ENCODE measurements at places on chromosomes 13 and 19.

DNA sequence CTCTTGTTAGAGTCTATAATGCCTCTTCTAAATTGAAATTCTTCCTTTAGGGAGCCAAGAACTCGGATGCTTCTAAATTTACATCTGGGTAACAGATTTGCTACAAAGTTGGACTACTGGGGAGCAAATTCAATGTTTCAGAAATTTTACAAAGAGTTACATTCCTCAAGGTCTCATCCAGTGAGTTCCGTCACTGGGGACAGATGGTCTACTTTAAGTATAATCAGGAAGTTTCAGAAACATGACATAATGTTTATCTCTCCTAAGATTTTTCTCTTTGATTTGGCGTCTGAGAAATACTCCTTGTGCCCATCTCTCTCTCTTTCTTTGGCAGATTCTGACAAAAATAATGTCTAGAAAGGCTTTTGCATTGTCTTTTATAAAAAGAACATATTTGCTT, 81.5 kb upstream of the MBNL2 start:
- DNase-seq, result no peak

- DNase-seq, result no peak
These were observed 383.6 kb downstream of the SLITRK1 start for GRCh38 chr13:83498481-83499190.

DNA sequence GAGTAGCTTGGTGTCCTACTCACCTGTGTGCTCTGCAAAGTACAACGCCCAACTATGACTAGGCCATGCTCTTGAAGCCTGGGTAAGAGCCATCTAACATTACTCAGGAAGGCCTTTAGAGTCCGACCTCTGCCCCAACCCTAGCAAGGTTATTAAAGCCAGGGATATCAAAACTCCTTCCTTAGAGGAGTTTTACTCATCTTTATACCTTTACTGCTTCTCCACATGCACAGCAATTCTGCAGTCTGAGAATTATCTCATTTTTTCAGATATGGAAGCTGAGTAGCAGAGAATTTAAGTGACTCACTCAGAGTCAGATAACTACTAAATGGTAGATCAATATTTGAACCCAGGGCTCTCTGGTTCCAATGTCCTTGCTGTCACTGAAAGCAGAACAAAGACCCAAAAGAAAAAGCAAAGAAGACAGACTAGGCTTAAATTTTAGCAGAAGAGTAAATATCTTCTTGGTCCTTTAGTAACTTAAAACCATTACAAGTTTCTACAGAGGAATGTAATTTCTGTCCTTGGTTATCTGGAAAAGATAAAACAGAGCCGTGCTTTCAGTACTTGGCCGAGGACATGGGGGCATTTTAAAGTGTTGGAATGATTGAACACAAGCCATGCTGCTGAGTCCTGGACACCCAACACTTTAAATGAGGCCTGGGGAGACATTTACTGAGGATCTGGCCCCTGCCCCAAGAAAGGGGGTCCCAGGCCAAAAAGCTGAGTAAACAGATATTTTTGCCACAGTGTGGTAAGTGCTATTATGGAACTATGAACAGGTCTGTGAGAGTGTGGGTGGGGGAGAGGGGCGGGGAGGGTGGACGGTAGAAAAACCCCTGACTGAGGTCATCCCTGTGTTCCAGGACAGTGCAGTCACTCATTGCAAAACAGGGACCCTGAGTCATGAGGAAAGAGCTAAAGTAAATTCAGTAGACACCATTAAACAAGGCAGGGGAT, 18.4 kb upstream of the KPNA3 start:
- no peak for DNase-seq

DNA sequence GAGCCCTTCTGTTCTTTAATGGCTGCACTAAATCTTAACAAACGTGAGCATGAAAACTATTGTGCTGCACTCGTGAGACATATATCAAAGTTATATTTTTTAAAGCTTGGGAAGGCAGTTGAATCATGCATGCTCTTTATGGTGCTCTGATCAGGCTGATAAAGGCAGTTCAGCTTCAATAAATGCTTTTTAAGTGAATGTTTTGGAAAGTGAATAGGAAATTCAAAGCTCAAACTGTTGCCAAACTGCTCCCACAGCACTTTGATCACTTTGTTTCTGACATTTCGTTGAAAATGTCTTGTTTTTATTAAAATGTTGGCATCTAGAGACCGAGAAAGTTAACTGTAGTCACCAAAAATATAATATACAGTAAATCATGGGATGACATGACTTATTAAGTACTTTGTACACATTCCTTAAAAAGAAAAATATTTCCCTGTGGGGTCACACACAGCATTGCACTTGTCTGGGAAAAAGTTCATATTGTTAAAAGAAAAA, 625.7 kb upstream of the PCDH9 start:
- DNase-seq, result no peak

- no peak for DNase-seq
These were observed 30.1 kb downstream of the ZAR1L start for GRCh38 chr13:32284927-32285632.

DNA sequence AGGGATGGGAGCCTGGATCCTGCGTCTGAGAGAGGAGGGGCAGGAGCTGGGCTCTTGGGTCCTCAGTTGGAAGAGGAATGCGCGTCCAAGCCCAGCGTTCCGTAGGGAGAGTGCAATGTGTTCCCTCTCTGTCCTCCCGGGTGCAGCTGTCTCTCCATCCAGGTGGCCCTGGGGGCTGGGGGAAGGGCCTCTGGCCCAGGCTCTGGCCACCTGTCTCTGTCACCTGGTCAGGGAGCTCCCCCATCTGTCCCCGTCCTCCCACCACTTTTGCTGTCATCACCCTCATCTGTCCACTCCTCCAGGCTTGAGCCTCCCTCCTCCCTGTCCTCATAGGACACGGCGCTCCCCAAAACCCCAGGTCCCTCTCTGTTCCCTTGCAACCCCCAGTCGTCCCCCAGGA, 3.7 kb upstream of the SBK2 start:
- DNase-seq, result no peak

GRCh38 chr13:75910591-75910990, 274.5 kb downstream of the LMO7 start:
- no peak for DNase-seq

DNA sequence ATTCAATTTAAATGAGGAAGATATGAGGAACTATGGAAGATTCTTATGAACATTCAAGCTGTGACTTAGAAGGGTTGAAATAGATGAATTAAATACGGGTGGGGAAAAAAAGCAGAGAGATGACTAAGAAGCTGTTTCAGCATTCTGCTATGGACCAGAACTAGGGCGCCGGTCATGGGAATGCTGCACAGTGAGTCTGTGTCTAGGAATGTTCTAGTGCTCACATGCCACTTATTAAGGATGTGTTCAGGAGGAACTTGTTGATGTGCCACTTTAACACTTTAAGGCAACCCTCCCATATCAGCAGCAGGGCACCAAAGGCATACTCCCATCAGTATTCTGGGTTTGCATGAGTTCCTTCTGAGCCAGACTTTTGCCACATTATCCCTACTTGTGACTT, 152.1 kb downstream of the POSTN start:
- no peak for DNase-seq

DNA sequence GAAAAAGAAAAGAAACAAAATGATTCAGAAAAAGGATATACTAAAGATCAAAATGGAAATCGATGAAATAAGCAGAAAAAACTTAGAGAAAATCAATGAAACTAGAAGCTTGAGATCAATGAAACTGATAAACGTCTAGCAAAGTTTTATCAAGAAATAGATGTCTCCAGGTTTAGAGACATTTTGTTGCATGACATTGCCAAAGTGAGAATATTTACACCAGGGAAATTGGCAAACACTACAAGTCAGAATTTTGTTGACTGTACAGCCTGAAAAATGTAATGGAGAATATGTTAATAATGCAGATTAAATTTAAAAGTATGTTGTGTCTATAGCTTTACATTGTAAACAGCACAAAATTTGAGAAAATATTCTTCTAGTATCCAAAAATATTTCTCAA, 5.3 kb upstream of the ZNF599 start:
- no peak for DNase-seq

- no peak for DNase-seq
These were observed 48.7 kb downstream of the KLF5 start for GRCh38 chr13:73107481-73107880.

GRCh38 chr19:40801426-40802299, 2.7 kb downstream of the EGLN2 start:
- DNase-seq, result no peak

GRCh38 chr19:33290956-33291622, 11.2 kb downstream of the CEBPA start:
- no peak for DNase-seq

- DNase-seq, result no peak
These were observed 4.0 kb upstream of the PCDH8 start for GRCh38 chr13:52852444-52852843.

GRCh38 chr19:49117677-49118564, 1.0 kb downstream of the C19orf73 start:
- DNase-seq, result no peak

DNA sequence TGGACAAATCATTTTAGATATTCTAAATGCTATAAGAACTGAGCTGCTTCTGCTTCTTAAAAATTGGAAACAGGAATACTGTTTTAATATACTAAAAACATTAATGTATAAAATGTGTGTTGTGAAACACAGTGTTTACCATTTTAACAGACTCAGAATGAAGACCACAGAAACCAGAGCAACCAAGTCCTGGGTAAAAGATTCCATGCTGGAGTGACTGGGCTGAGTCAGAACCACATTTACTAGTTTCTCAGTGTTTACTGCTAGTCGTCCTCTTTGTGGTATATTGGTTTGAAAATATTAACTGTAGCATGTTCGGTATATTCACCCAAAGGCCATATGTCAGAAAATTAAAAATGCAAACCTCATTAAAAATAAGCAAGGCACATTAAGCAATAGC, 31.9 kb downstream of the ANKRD10 start:
- DNase-seq, result no peak

DNA sequence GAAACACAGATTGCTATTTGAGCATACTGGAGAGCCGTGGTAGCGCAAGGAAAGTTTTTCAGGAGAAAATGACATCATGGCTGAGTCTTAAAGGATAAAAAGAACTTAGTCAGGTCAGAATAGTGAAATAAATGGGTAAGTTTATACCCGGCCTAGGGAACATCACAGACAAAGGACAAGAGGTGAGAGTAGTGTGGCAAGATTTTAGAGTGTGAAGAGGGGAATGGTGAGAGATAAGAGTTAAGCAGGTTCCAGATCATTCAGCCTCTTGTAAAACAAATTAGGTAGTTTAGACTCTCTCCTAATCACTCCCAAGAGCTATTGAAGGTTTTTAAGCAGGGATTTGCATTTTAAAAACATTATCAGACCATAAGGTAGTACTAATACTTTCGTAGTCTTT, 116.0 kb upstream of the MAB21L1 start:
- no peak for DNase-seq

DNA sequence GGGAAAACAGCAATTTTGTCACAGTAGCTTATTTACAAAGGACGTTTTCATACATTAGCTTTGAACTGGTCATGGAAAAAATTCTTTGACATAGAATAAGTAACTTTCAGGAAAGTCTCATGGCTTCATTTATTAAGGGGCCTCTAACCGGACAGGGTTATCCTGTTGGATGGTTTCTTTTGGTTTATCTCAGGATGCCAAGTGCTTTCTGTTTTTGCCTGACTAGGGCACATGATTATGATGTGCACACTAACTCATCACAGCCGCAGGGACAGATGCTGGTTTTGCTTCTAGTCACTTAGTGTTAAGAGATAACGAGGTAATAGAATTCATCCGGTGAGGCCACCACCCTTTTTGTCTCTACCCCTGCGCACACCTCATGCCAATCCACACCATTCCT, 53.0 kb downstream of the TGDS start:
- DNase-seq, result no peak

DNA sequence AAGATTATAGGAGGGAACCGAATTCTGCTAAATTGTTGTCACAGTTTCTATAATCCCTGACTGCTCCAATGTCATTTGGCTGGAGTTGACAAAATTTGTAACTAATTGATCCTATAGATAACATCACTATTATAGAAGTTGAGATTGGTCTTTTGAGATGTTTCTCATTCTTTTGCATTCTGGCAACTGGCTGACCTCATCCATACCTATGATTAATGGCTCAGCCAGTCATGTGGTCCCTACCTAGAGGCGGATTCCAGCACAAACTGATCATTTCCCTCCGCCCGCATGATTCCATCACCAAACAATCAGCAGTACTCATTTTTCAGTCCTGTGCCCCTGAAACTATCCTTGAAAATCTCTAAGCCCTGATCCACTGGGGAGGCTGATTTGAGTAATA, 4.2 kb downstream of the PSG2 start:
- no peak for DNase-seq

DNA sequence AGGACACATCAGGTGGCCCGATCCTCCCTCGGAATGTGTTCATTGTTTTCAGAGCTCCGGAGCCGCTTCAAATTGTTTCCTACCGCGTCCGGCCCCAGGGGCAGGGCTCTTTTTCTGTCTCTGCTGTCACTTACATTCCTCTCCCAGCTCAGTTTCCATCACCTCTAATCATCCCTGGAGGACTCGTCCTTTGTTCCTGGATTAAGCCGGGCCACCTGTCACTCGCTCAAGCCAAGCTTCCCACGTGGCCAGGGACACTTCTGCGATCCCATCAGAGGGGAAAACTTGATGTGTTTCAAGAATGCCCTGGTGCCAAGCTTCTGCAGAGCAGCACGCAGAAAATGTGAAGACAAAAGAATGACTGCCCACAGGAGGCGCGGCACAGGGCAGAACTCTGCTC, 13.5 kb downstream of the IL17D start:
- DNase-seq, result no peak

GRCh38 chr13:105050686-105051085, 1484.8 kb downstream of the EFNB2 start:
- no peak for DNase-seq

GRCh38 chr19:52692431-52693008, 42.3 kb downstream of the ZNF611 start:
- DNase-seq, result no peak

- no peak for DNase-seq
These were observed 6.7 kb upstream of the CCNP start for GRCh38 chr19:40232949-40233810.

- no peak for DNase-seq
These were observed 50.7 kb downstream of the CEBPG start for GRCh38 chr19:33424181-33424580.

- DNase-seq, result no peak
These were observed 72.1 kb downstream of the ZNF536 start for GRCh38 chr19:30444253-30444671.

GRCh38 chr13:114064450-114065140, 67.8 kb downstream of the RASA3 start:
- DNase-seq, result no peak

- no peak for DNase-seq
These were observed 126.2 kb downstream of the KCNRG start for GRCh38 chr13:50141375-50141975.

DNA sequence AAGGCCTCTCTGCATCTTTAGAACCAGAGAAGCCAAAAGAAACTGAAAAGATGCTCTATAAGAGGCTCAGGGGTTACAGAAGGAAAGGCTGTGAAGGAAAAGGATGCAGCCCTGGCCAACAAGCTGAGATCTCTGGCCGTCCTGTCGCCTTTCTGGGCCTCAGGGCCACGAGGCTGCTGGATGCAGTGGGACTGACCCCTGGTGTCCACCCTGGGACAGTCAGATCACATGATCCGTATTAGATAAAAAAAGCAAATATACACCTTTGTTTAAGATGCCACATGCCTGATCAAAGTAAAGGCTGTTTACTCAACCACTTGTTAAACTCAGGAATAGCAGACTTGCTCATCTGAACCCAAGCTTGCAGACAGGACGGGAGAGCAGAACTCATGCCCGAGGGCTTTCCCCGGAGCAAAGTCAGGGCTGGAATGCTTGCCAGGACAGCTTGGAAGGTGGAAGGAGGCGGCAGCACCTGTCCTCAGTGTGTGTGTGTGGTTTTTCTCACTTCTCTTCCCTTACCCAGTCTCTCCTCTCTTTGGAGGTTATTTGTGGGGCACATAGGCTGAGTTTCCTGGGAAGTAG, 206.5 kb upstream of the TSHZ3 start:
- DNase-seq, result no peak
